ENCODE measurements at places on chromosomes 16 and 17.

DNA sequence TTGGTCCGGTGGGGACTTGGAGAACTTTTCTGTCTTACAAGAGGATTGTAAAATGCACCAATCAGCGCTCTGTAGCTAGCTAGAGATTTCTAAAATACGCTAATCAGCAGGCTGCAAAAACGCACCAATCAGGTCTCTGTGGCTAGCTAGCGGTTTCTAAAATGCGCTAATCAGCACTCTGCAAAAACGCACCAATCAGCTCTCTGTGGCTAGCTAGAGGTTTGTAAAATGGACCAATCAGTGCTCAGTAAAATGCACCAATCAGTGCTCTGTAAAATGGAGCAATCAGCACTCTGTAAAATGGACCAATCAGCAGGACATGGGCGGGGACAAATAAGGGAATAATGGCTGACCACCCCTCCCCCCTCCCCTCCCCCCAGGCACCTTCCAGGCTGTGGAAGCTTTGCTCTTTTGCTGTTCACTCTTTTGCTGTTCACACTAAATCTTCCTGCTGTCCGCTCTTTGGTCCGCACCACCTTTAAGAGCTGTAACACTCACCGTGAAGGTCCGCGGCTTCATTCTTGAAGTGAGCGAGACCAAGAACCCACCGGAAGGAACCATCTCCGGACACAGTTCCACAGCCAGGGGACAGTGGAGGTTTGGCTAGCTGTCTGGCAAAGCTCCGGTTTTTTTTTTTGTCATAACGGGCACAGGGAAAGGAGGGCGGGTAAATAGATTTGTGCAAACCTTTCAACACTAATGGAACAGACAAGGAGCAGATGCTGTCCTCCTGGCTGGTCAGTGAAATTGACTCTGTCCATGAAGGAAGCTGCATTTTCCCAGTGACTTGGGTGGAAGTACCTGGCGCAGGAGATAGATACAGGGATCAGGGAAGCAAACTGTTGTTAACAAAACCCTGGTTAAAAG lies 8.3 kb downstream of the PITPNC1 start:
- no peak for DNase-seq

- no peak for DNase-seq
Measured at GRCh38 chr16:22786691-22787090, 27.3 kb upstream of the HS3ST2 start.

DNA sequence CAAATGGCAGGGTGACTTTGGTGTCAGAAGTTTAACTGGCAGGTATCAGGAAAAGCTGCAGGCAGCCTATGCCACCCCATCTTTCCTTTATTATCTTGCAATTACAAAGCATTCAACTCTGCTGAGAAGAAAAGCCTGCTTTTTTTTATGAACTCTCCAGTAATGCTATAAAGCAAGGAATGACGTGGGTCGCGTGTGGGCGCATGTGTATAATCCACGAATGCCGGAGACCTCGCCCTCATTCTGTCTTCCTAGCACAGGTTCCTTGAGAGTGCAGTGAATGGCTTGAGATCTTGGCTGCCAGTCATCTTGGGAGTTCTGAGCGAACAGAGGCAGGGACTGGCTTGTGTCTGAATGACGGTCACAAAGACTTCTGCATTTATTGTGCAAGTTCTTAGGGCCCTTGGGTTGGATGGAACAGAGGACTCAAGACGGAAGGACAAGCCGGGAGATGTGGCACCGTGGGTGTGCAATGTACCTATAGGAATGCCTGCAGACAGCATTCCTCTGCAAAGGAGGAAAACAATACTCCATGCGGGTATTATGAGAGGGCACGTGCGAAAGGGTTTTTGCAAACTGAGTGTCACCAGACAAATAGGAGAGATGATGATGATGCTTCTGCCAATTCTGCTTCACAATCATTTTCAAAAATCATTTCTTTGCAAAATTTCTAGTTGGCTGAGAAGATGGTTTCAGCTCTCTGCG lies 96.1 kb upstream of the ELAC2 start:
- DNase-seq, result no peak

- DNase-seq, result no peak
Measured at GRCh38 chr16:27929818-27930217, 133.7 kb downstream of the GSG1L start.

DNA sequence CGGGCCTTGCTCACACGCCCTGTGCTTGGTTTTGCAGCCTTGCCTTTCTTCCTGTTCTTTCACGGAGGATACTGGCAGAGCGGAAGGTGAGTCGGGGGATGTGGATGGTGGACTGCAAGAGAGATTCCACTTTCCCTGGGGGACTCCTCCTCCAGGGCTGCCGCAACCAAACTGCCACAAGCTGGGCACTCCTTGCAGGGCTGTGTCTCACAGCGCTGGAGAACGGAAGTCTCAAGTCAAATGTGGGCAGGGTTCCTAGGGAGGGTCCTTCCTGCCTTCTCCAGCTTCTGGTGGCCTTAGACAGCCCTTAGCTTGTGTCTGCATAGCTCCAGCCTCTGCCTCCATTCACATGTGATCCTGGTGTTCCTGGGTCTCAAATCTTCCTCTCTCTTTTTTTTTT lies 11.4 kb upstream of the BIRC5 start:
- no peak for DNase-seq

DNA sequence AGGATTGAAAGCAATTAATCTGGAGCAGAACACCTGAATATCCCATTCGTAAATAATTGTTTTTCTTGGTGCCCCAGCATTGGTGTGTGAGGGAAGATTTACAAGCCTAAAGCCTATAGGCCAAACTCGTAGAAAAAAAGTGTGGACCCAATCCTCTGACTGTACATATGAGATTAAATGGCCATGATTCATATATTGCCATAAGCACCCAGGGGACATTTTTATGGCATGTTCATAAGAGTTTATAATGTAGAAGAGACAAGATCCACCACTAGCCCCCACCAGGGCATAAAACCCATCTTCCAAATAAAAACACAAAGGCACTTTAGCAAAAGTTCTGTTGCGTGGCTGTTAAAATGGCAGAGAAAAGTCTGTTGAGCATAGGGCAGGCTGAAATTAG lies 15.5 kb upstream of the SALL1 start:
- DNase-seq, result no peak

GRCh38 chr16:709566-710499 lies 4.2 kb upstream of the FBXL16 start:
- peak; percentile 73 for DNase-seq

GRCh38 chr17:65182233-65182632 lies 45.1 kb downstream of the RGS9 start:
- no peak for DNase-seq

GRCh38 chr17:4956493-4957061 lies 5.7 kb downstream of the ENO3 start:
- DNase-seq, result no peak

GRCh38 chr17:82305727-82306300 lies 11.6 kb downstream of the CD7 start:
- no peak for DNase-seq

GRCh38 chr17:7888184-7888920 lies at the start of gene CHD3:
TSS of gene CHD3 (plus strand) at chr17:7888789. CDS start at chr17:7889001, 212 bp downstream.
- no peak for DNase-seq

DNA sequence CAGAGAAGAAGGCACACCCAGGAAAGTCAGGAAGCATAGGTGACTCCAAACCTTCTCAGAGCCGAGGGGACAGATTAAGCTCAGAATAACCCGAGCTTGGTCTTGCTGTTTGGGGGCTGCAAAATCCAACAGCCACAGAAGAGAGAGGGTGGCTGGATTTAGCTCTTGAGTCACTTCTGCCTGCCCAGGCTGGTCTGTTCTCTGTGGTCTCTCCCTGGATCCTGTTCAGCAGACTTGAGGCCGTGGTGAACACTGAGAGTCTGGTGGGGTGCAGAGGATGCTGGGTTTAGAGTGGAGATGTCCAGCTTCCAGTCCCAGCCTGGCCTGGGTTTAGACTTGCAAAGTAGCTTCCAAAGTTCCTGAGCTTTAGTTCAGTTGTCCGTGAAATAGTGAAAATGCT lies 8.8 kb downstream of the SLC26A11 start:
- no peak for DNase-seq

DNA sequence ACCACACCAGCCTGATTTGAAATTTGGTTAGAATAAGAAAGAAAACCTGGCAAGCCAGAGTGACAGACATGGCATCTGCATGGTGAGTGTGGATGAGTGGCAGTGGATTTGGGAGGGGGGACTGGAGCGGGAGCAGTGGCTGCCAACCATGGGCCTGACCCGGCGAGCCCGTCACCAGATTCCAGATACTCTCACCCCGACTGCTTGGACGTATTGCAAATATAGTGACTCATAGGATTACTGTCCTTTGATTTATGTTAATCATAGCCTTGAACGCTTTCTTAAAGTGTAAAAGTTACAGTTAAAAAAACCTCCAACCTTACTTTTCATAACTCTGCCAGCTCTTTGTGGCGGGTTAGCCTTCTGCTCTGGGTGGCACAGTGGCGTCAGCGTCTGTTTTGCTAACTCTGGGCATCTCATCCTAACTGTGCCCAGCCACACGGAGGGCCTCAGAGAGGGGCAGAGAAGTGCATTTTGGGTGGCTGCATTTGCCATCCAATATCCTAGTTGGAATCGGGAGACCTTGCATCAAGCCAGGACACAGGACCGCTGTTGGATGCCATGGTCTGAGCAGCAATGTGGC lies 26.8 kb upstream of the FOXK2 start:
- DNase-seq, result no peak

DNA sequence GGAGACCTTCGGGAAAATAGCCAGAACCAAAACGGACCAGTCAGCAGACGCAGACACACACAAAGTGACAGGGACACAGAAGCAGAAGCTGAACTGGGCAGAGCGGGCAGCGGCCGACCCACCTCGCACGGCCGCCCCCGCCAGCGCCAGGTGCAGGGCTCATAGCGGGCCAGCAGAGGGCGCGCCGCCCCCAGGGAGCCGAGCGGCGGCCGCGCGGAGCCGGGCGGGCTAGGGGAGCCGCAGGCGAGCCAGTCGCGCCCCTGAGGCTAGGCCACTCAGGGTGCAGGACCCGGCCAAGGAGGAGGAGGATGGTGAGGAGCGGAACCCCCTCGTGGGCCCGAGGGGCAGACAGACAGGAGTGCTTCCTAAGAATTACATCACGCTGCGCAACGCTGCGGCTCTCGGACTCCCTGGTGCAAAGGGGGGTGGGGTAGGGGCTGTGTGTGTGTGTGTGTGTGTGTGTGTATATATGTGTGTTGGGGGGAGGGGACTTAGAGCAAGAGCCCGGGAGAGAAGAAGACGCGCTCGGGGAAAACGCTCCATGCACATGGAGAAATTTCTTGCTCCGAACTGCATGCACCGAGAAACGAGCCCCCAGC lies 913 bp upstream of the NOG start:
- no peak for DNase-seq

DNA sequence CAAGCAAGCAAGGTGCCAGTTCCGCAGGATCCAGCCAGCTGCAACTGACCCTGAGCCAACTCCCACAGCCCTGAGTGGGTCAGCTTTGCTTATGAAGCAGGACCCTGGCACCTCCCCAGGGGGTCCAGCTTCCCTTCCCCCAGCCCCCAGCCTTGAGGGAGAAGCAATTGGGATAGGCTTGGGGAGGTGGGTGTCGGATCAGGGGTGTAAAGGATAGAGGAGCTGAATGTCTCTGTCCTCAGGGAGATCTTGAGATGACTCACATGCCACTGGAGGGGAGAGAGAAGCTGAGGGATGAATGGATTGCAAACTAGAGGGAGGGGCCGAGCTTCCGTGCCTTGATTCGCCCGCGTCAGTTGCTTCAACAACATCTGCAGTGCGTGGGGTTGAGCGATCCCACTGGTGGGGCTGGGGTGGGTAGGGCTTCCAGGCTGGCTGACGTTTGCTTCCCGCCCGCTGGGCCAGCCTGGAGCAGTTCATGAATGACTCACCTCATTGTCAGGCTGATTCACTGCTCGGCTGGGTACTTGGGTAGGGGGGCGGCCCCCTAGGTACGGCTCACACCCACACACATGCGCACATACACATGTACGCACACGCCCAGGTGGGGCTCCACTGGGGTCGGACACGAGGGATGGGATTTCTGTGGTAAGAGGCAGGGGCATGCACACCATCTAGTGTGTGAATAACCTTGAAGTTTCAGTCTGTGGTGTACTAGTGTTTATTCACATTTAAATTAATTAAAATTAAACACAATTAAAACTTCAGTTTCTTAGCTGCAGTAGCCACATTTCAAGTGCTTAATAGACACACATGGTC lies 3.6 kb upstream of the HROB start:
- DNase-seq, result peak; percentile 74

DNA sequence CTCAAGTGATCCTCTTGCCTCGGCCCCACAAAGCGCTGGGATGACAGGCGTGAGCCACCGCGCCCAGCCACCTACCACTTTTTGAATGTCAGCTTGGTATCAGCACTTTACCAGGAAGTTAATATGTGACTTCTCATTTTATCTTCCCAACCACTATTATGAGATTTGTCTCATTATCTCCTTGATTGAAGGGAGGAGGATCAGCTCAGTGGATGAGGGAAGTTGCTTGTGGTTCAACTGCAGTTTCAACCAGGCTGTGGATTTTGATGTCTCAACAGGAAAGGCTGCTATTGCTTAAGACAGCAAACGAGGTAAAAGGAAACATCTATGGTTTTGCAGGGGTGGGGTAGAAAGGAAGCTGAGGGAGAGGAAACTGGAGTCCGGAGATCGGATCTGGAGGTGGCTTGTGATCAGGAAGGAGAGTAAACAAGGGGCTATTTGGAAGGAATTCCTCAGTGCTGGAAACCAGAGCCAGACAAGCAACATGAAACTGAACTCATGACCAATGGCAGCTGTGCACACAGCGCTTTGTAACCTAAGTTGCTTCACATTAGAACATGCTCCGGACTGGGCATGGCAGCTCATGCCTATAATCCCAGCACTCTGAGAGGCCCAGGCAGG lies 180.5 kb downstream of the VPS53 start:
- no peak for DNase-seq

GRCh38 chr16:24069036-24069590 lies 187.0 kb upstream of the CACNG3 start:
- DNase-seq, result no peak

DNA sequence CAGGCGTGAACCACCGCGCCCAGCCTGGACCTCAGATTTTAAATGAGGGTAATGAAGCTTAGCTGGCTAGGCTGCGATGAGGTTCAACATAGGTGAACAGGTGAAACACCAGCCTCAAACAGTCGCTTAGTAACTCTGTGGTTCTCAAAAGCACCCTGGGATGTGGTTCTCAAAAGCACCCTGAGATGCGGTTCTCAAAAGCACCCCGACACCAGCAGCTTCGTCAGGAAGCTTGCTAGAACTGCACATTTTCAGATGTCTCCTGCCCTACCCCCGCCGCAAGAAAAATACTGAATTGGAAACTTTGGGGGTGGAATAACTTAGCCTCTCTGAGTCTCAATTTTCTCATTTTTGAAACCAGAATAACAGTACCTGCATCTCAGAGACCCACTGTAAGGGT lies 86.7 kb upstream of the XYLT1 start:
- DNase-seq, result no peak

DNA sequence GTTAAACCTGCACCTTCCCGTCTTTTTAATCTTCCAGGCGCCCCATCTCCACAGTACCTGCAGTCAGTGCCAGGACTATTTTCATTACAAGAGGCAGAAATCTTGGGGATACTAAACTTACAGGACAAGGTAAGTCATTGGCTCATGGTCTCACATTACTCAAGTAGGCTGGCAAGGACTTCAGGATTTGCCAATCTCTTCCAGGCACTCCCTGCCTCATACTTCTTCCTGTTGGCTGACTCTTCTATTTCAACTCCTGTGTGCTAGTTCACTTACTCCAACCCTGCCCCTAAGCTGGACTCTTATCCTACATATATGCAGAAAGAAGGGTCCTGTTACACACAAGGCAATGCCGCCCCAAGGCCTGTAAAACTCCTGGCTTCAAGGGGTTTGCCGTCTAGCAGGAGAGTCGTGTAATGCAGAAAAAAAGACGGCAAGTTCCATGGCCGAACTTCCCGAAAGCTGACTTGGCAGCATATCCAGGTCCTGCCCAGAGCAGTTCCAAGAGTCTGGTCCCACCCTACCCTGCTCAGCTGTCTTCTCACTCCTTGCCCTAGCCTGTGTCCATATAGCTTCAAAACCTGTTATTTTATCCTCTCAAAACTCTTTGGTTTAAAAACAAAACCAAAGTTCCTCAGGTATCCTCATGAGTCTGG lies 14.8 kb downstream of the ERN1 start:
- no peak for DNase-seq
